Activated CD4-positive, alpha-beta T cell treated with anti-CD3 and anti-CD28 coated beads for 24 hours (primary cell): ENCODE measurements at places on chromosomes 4 and X.

- DNase-seq, result no peak
Observed at GRCh38 chr4:16387448-16387847, 161.2 kb upstream of the TAPT1 start.

DNA sequence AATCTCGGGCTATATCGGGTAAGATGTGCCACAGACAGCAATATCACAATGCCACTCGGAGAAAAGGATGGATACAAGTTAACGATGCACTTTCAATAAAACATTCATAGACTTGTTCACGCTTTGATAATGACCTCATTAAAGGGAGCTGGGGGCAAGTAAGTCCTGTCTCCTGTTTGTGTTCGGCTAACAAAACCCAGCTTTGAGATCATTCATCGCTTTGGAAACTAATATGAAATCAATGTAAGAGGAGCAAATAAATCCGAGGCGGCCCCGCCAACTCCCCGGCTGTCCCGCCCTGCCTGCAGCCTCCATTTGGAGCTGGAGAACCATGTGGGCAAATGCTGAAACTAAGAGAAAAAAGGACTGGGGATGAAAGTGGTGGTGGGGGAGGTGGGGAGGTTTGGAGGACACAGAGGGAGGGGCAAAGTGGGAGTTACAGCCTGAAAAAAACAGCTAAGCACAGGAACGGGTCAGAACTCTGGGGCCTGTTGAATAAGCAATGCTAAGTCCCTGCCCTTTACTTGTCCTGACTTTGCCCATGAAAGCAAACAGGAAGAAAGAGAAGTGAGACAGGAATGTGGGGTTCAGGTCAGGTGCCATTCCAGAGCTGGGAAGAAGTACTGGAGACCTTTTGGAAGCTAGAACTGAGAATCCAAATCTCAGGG, 3.5 kb upstream of the GSX2 start:
- DNase-seq, result no peak

DNA sequence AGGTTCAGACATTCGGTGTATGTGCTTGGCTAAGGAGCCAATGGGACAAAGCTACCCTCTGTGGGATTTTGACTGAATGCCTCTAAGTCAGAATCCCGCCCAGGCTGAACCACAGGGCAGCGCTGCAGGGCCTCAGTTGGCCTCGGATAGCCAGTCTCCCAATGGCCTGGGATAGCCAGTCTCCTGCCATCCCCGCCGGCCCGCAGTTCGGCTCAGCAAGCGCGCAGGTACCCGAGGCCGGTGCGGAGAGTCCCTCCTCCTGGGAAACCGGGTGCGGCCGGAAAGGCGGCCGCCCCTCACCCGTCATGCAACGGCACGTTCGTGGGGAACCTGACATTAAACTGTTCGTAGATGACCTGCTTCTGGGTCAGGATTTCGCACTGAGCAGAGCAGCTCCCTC, 16.1 kb downstream of the PPEF2 start:
- no peak for DNase-seq

GRCh38 chr4:107034996-107035818, 906 bp downstream of the DKK2 start:
- DNase-seq, result no peak

GRCh38 chr4:145930592-145930991, 8.0 kb downstream of the ZNF827 start:
- no peak for DNase-seq

DNA sequence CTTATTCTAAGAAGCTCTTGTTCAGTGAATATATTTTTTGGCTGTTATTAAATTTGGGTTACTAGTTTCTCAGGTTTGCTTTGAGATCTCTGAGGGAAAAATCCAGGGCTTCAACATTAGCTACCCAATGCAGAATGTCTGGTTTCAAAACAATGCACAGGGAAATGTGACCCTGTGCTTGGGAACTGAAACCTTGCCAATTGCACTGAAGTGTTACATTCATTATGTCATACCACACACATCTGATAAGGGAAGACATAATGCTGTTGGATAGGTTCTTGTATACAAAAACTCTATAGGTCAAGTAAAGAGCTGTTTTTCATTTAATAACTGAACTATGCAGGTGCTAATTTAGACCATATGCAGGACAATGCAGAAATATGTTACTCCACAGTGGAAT, 345.3 kb upstream of the BMP3 start:
- no peak for DNase-seq

GRCh38 chr4:1116838-1117237, 3.5 kb upstream of the RNF212 start:
- DNase-seq, result no peak

GRCh38 chr4:184282251-184282713, 64.6 kb upstream of the ENPP6 start:
- DNase-seq, result no peak

GRCh38 chr4:10605031-10605430, 79.5 kb downstream of the CLNK start:
- DNase-seq, result no peak

DNA sequence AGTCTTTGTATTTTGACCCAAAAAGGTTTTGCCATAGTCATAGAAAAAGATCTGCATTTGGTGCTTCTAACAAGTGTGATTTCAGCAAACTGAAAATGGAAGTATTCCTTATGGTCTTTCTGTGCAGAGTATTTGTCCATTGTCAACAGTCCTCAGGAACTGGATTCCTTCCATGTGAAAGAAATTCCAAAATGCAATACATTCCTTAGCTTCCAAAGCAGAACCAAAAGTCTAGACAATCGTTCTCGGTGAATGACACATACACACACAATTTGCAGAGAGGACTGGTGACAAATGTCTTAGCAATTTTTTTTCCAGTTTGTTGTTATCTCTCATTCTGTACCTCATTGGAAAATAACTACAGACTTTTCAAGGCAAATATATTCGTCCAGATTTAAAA, 562.2 kb upstream of the SLIT2 start:
- DNase-seq, result no peak

DNA sequence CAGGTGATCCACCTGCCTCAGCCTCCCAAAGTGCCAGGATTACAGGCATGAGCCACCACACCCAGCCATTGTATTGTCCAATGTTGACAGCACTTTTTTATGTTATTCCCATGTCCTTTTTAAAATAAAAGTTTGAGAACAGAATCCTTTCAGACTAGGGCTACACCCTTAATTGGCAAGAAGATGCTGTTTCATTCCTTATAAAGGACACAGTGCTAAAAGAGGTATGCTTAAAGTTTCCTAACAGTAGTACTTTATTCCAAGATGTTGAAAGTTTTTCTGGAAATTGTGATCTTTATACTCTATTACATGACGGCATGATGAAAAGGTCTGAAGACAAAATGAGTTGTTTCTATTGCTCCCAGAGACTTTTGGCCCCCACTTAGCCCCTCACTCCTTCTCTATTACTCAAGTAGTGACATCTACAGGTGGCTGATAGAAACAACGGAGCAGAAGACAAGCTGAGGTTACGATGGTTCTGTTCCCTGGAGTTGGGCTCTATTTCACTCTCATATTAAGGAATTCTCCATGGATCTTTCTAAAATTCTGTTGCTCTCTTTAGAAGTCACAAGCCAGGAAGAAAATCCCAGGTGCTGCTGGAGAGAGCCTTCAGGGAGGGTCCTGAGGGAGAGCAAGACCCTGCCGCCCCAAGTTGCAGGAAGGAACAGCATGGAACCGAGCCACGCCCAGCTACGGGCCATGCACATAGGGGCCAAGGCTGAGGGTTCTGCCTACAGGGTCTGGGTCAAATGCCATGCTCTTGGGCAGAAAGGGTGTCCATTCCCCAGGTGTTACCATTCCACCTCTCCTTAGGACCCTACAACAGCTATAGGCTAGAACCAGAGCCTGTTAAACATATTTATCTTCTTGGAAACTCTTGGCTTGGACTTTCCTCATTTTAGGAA, 22.8 kb downstream of the RPL9 start:
- no peak for DNase-seq

GRCh38 chr4:65917486-65917885, 247.2 kb upstream of the EPHA5 start:
- DNase-seq, result no peak

- DNase-seq, result no peak
Observed at GRCh38 chrX:136689436-136689835, 41.5 kb downstream of the CD40LG start.

- DNase-seq, result no peak
Observed at GRCh38 chr4:72031868-72032608, at the start of gene NPFFR2. TSS of gene NPFFR2 (plus strand) at chr4:72032000. CDS start at chr4:72128592, 96,592 bp downstream.

DNA sequence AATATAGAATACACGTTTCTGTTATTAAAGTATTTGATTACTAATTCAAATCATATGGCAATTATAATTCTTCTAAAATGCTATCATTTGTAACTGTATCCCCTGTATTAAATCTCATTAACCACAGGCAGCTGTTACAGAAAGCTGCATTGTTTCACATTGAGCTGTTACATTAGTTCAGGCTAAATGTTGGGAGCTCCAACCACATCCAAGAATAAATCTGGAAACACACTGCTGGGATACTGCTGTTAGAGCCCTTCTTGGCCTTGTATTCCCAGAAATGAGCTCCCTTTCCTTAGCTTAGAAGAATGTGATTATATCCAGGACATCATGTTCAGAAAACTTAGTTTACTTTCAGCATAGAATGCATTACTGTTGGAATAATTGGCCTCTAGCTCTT, 48.2 kb downstream of the GUCY1B1 start:
- DNase-seq, result no peak

- DNase-seq, result no peak
Observed at GRCh38 chr4:88911246-88912212, 145.5 kb downstream of the FAM13A start.
